Urinary bladder (tissue), 4 donors: ENCODE measurements at places on chromosomes 16 and 17. TPM values are rescaled to one million over a fixed set of nuclear protein-coding genes. Genes with fewer than 3 reads are reported as not detected.

GRCh38 chr16:1584926-1585484 is 26.9 kb downstream of the IFT140 start:
- no peak for DNase-seq

DNA sequence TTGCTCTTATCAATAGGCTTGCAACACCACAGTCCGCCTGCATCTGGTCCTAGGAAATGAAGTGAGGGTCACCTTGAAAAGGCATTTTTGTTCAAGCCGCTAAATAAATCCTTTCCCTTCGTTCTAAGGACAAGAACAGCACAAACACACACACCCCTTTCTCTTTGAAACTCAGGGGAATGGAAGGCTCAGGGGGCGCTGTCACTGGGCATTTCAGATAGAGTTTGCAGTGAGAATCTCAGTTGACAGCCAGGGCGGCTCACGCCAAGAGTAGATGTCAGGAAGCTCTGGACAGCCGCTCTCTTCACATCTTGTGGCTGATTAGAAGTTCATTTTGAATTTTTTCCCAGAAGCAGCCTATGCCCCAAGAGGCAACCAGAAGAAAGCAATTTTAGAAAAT is 39.8 kb downstream of the ABAT start:
- DNase-seq = no peak

DNA sequence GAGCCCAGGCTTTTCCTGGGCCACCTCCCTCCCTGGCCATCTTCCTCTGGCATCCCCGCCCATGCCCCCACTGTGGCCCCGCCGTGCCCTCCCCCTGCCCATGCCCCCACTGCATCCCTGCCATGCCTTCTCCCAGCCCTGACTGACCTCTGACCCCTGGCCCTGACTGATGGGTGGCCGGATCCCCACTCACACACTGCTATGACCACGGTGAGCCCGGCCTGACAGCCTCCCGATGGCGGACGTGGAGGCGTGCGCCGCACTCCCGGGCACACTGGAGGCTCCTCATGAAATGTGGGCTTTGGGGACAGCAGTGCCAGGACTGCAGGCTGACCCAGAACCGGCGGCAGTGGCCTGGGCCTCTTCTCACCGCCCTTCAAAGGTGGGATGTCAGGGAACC is 10.6 kb upstream of the C1QTNF8 start:
- DNase-seq = no peak

G6PC1 gene
- total RNA-seq = not detected

TMIGD1 gene
- total RNA-seq = not detected

- DNase-seq = no peak
These were observed 63.3 kb downstream of the RBFOX3 start for GRCh38 chr17:79547586-79547985.

DNA sequence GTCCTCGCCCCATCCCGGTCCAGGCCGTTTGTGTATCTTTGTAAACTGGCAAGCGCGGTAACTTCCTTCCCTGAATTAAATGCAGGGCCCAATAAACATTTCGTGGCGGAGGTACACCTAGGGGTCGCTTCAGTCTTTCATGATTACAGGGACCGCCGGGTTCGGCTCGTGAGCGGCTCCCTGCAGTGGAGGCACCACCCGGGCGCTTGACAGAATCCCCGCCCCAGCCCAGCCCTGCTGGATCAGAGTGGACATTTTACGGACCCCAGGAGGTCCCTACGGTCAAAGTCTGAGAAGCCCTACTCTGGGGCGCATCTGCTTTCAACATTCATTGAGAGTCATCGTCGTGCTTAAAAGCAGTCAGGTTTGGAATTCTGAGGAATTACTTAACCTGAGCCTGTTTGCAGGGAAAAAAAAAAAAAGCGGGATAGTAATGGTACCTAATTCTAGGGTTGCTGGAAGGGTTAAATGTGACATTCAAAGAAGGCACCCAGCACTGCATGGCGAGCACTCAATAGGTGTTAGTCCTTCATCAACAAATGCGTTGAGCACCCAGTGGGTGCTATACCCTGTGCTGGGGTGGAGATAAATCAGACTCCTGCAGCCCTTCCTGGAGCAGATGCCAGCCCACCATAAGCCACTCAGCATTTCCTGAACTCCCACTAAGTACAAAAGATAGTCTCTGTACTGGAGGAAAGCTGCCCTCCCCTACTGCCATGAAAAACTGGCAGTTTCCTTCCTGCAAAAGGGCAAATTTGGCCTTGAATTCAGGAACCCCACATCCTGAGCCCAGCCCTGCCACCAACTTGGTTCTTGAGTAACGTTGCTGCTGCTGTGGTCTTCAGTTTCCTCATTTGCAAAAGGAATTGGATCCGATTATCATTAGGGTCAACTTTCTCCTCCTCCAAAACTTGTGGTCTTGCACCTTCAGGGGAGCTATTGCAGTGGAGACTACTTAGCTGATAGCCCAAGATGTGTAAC is 658 bp upstream of the DUSP3 start:
- DNase-seq = no peak

RNF43 gene
- total RNA-seq = 2.2 TPM

- DNase-seq = no peak
These were observed 218.0 kb downstream of the SEC14L1 start for GRCh38 chr17:77358801-77359200.

DNA sequence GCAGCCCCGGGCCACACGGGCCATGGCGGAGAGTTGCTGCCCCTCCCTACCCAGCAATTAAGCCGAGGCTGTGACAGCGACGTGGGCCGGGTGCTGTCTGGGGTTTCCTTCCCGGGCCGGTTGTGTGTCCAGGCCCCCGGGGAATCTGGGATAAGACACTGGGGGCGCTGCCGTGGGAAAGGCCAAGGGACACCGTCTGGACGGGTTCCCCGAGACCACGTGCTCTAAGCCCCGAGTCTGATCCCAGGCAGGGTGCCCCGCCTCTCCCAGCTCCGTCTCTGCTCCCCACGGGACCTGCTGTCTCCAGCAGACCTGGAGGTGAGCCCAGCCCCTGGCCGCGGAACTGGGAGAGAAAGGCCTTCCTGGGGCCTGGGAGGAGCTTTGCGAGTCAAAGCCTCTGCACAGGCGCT is 92.2 kb downstream of the IRX3 start:
- no peak for DNase-seq

MPP3 gene
- total RNA-seq = 12.1 TPM

FOXL1 gene
- total RNA-seq = 7.8 TPM

TPSD1 gene
- 1.1 TPM for total RNA-seq

VAT1L gene
- total RNA-seq = 33.2 TPM

GRCh38 chr16:77912617-77913016 is 109.7 kb upstream of the CLEC3A start:
- DNase-seq = no peak

DNA sequence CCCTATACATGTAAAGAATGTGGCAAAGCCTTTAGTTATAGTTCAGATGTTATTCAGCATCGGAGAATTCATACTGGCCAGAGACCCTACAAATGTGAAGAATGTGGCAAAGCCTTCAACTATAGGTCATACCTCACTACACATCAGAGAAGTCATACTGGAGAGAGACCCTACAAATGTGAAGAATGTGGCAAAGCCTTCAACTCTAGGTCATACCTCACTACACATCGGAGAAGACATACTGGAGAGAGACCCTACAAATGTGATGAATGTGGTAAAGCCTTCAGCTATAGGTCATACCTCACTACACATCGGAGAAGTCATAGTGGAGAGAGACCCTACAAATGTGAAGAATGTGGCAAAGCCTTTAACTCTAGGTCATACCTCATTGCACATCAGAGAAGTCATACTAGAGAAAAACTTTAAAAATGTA is 42.5 kb downstream of the ZNF267 start:
- DNase-seq = no peak

DNA sequence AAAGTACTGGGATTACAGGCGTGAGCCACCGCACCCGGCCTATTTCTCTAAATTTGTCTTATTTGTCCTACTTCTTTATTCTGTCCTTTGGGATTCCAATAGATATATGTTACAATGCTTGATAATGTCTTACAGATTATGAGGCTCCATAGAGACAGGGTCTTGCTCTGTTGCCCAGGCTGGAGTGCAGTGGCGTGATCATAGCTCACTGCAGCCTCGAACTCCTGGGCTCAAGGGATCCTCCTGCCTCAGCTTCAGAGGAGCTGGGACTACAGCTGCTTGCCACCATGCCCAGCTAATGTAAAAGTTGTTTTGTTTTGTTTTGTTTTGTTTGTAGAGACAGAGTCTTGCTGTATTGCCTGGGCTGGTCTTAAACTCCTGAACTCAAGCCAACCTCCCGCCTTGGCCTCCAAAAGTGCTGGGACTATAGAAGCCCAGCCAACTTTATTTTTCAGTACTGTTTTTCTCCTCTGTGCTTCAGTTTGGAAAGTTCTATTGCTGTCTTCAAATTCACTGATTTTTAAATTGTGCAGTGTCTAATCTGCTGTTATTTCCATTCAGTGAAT is 10.3 kb downstream of the ANKRD13B start:
- no peak for DNase-seq

DNA sequence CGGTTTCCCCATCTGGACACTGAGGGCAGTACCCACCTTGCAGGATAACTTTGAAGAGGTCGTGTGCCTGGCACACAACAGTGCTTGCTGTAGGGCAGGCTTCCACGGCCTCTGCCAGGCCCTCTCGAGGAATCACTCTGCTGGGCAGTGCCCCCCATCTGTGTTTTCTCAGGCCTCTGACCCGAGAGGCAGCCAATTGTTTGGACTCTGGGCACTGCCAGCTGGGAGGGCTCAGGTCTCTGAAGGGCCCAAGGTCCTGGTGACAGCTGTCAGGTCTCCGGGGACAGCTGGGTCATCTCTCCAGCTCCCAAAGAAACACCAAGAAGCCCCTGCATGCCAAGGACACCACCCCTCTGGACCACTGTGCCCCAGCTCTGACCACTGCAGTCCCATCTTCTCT is 1.0 kb upstream of the RAB26 start:
- no peak for DNase-seq

RUNDC3A gene
- total RNA-seq = 2.0 TPM

DNA sequence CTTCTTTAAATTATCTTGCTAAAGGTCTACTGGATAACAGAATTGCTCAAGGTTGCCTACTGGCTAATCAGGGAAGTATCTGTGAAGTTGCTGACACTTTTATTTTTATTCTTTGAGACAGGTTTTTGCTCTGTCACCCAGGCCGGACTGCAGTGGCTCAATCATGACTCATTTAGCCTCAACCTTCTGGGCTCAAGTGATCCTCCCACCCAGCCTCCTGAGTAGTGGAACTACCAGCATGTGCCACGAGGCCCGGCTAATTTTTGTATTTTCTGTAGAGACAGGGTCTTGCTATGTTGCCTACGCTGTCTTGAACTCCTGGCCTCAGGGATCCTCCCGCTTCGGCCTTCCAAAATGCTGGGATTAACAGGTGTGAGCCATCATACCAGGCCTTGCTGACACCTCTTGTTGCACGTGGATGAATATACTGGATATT is 43.1 kb downstream of the GLG1 start:
- no peak for DNase-seq

SOST gene
- total RNA-seq = 0.21 TPM

- DNase-seq = no peak
These were observed 7.0 kb downstream of the CD19 start for GRCh38 chr16:28938721-28939120.

ZNF385C gene
- 1.2 TPM for total RNA-seq

DNA sequence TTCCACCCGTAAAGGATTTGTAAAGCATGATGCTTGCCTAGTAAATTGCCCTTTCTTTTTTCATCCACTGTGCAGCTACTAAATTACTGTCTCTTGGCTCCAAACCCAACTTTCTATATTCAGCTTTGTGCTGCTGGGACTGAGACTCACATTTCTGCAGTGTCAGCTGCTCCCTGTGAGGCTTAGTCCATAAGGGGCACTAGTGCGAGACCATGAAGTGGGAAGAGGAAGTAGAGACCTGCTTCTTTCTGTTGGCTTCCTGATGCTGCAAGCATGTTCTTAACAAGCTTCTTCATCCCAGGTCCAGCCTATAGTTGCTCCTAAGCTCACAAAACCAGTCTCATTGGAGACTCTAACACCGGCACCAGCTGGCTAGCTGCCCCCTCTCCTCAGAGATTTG is 74.9 kb upstream of the HS3ST2 start:
- DNase-seq = no peak

- no peak for DNase-seq
These were observed 14.9 kb downstream of the MYBBP1A start for GRCh38 chr17:4540224-4540651.

DNA sequence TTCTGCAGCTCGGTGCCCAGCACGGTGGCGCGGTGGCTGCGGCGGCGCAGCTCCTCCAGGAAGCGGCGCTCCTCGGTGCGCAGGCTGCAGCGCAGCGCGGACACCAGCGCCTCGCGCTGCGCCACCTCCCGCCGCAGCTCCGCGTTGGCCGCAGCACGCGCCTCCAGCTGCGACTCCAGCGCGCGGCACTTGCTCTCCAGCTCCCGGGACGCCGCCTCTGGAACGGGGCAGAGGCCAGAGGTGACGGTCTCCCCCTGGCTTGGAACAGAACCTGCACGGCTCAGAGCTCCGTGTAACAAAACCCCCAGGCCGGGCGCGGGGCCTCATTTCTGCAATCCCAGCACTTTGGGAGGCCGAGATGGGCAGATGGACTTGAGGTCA is 13.2 kb upstream of the CLUH start:
- DNase-seq = no peak

MYH2 gene
- 1.7 TPM for total RNA-seq

DNA sequence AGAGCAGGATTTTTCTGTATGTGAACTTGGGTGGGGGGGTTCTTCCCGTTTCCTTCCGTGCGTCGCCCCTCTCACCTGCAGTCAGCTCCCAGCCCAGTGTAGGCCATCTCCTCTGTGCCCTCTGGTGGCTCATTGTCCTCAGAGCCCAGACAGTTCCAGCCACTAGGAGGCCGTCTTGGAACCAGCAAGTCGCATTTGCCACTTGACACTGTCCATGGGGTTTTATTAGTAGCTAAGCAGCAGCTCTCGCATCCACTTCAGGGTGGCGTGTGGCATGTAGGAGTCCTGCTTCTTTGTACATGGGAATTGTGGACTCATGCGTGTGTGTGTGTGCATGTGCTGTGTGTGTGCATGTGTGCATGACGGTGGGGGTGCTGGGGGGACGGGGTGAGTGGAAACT is 74.0 kb downstream of the SEC14L1 start:
- no peak for DNase-seq

- DNase-seq = no peak
These were observed at the start of gene SLC22A31 for GRCh38 chr16:89200124-89200849. TSS of gene SLC22A31 (minus strand) at chr16:89200537. CDS start at chr16:89200501, 36 bp downstream.

SPHK1 gene
- 3.8 TPM for total RNA-seq

DNA sequence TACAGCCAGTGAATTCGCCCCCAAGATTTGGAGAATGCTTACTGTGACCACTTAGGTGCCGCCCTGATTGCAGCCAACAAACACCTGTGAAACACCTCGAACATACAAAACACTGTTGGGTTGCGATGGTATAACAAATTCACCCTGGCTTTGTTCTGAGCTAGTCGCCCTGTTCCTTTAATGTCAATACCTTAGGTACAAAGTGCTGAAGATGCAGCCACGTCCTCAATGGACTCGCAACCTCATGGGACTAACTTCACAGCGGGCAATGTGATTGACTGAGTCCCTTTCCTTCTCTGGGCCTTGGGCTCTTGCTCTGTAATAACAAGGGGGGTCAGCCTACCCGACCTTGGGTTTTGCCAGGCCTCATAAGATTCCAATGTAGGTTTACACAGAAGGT is 28.9 kb upstream of the GOSR2 start:
- no peak for DNase-seq

DNA sequence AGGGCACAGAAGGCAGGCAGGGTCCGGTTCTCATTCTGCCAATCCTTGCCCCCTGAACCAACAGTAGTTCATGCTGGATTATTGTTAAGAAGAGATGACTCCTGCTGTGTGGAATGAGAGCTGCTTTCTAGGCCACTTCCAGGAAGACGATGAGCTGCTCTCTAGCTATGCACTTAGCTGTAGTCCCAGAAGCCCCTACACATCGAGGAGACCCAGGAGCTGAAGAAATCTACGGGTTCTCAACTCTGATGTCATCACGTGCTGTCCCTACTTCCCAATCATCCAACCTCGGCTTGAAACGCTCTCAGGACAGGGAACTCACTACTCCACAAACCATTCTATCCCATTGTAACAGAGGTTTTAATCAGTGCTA is 29.0 kb upstream of the EMP2 start:
- no peak for DNase-seq
